Stimulated activated CD8-positive, alpha-beta memory T cell treated with anti-CD3 and anti-CD28 coated beads, Interleukin-15, amount 100 ng/mL, for 48 hours (primary cell): ENCODE measurements at places on chromosomes 13 and 19.

GRCh38 chr13:50539791-50540530 is 303.5 kb downstream of the DLEU7 start:
- DNase-seq: no peak

- DNase-seq: no peak
Observed at GRCh38 chr13:30864433-30865122, 41.5 kb upstream of the MEDAG start.

- no peak for DNase-seq
Observed at GRCh38 chr13:24759197-24759596, 4.8 kb upstream of the RNF17 start.

DNA sequence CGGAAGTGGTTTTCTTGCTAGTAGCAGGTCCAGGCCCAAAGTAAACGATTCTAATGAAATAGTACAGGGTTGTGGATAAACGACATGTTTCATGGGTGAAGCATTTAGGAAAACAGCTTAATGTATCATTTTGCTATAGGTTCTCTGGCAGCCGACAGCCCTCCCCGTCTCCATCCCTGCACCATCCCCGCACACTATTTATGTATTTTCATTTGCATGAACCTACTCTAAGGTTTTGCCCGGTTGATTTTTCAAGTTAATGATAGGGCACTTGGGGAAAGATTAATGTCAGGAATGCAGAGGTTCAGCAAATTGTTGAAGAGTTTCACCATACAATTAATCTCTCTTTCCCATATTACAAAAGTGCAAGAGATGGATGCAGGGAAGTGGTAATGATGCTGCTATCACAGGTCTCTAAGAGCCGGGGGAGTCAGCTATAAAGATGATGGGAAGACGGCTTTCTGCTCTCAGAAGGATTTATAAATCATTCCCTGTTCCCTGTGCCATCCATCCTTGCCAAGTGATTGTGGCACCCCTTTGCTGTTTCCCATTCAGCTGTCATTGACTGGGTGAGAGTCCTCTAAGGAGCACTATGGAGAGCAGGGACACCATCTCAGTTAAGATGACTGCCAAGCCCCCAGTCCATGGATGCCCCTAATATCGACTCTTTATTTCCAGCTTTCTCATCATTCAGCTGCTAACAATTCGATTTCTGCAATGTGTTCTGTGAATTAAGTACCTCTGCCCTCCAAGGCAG is 186.3 kb downstream of the IRS2 start:
- no peak for DNase-seq

- no peak for DNase-seq
Observed at GRCh38 chr13:112626124-112626523, 38.2 kb upstream of the TUBGCP3 start.

- no peak for DNase-seq
Observed at GRCh38 chr13:46040763-46041162, 11.8 kb downstream of the ZC3H13 start.

- no peak for DNase-seq
Observed at GRCh38 chr13:43611281-43612273, 175.2 kb downstream of the ENOX1 start.

- no peak for DNase-seq
Observed at GRCh38 chr13:98546402-98546801, 30.5 kb downstream of the STK24 start.

DNA sequence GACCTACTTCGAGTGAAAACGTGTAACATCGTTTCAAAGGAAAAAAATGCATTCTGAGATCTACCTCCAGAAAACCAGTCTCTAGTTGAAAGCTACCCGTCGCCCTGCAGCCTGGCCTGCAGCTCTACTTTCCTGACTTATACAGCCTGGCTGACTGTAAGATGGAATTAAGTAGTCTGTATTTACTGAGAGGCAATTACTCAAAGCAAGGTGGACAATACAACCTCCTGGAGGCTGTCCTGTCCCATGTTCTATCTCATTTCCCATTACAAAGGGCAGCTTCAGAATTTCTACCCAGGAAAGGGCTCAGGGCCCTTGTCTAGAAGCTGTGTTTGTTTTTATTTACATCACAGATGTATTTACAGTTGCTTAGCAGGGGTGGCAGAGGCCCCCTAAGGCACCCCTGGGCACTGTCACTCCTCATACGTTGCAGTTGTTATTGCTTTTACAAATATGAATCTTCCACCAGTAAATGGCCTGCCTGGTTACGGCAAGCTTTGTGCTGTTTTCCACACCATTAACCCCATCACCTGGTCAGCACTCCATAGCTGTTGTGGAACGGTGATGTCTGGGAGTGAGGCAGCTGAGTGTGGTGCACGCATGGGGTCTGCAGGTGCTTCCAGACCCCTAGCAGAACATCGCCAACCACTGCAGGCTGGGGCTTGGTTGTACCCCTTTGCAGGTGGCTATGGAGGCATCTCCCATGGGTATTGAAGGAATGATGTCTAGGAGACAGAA is 46.3 kb upstream of the MTIF3 start:
- DNase-seq: no peak

DNA sequence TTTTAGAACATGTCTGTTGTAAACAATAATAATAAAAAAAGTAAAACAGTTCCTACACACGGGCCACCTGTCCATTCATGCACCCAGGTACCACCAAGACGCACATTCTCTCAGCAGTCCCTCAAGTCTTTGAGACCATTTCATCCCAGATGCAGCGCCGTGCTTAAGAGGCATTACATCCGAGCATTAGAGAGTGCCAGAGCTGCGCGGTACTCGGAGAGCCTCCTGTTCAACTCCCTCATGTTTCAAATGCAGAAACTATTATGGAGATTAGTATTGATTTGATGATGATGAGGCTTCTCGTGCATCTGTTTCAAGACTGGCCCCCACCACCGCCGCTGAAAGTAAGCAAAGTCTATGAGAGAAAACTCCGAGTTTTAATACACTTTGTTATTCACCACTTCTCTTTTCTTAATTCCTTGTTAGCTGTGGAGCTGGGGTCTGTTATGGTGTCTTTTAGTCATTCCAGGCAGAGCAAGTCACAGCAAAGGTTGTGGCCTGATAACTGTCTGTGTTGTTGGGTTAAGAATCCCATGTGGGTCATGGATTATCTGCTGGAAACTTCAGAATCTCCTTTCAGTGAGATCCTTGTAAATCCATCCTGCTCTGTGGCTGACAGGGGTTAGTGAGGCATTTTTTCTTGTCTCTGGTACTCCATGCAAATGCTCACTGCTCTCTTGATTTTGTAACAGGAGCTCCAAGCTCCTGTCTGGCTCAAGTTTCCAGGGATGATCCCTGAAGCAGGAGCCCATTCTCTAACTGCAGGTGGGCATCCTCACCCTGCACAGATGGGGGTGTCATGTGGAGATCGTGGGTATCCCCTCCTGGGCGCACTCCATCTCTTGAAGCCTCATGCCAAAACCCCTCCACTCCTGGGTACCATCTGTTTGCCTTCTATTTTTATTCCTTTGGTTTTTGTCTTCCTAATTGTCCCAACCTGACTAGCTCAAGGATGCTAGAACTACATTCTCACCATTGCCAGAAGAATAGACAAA is 74.9 kb upstream of the MTIF3 start:
- no peak for DNase-seq

GRCh38 chr13:99388334-99388923 is 81.2 kb upstream of the GPR183 start:
- no peak for DNase-seq

GRCh38 chr13:95814495-95814894 is 137.6 kb downstream of the DNAJC3 start:
- no peak for DNase-seq

DNA sequence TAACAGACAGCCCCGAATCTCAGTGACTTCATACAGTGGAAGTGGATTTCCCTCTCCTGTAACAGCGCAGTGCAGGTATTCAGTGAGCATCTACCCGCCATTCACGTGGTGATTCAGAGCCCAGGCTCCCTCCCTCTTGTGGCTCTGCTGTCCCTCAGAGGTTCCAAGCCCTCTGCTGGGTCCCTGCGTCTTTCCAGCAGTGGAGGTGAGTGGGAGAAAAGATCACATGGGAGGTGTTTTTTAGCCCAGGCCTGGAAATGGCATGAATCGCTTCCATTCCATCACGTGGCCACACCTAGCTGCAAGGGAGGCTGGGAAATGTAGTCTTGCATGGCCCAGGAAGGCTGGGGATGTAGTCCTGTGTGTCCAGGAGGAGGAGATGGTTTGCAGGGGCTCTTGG is 61.4 kb downstream of the DPF1 start:
- no peak for DNase-seq

- peak; percentile 99 for DNase-seq
Observed at GRCh38 chr19:16659832-16660708, at the start of gene SMIM7. Gene SMIM7, minus strand, starts transcription at chr19:16660144. Its CDS starts 34 bp downstream, at chr19:16660110.

DNA sequence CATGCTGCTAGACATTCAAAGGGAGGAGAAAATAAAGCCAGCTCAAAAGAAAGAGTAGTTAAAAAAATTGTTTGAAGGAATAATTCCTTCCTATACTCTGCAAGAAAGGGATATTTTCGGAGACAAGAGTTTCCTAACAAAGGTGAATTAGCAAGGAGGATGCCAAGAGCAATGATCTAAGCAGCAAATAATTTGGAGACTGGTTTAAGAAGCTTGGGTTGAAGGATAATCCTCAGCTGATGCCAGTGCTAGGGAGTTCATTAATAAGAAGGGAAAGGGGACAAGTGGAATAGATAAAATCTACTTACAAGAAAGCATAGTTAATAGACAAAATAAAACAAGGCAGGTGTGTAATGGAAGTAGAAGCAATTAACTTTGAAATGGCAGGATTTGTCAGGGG is 372.3 kb downstream of the NDFIP2 start:
- DNase-seq: no peak

GRCh38 chr19:49875857-49876421 is 1.2 kb downstream of the AKT1S1 start:
- DNase-seq: no peak
